GM13976 (cell line): ENCODE measurements at places on chromosomes 3 and 15.

DNA sequence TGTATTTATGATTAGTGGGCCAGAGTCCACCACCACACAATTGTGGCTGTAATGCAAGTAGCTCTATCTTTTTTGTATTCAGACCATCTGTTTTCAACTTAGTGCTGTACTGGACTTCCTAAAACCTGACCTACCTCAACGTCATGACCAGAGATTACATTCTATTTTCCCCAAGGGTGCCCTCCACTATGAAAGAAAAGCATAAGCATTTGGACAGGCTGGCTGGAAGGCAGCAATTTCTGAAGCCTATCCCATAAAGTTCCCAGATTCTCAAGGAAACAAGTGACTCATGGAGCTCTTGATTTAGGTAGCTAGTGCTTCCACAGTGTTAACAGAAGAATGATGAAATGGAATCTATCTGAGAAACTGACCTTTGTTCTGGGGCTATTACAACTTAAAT, 75.8 kb downstream of the COL8A1 start:
- DNase-seq: no peak

GRCh38 chr3:148510116-148510515, 187.6 kb upstream of the AGTR1 start:
- no peak for DNase-seq

DNA sequence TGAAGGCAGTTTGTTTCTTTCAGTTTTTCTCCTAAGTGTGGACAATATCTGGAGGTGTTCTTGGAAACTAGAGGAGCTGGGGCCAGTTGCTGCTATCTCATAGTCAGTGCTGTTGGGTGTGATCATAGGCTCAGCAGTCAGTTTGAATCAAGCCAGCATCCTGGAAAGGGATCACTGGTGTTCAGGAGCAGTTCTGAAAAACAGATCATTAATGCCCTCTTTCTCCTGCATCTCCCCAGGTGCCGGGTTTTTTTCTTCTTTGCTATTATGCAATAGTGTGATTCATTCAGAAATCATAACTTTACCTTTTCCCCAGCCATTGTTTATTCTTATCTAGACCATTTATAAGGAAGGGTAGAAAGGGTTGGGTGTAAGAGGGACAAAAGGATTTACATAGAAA, 24.0 kb downstream of the LNP1 start:
- DNase-seq: no peak

- DNase-seq: no peak
Measured at GRCh38 chr3:64548200-64548889, 139.5 kb downstream of the ADAMTS9 start.

DNA sequence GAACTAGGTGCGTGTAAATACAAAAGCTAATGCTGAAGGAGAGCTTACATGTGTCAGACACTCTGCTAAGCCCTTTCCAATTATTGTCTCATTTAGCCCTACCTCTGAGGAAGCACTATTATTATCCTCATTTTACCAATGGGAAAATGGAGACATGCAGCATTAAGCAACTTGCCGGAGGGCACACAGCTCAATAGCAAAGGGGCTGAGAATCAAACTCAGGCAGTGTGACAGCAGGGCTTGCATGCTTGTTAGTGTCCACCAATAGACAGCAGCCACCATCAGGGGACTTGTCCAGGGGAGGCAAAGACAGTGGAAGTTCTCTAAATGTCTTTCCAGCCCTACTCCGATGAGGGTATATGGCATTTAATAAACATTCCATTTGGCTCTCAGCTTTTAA, 548.6 kb downstream of the MAGI1 start:
- DNase-seq: no peak

GRCh38 chr3:115659253-115660220, 36.2 kb downstream of the GAP43 start:
- DNase-seq: peak; percentile 34

- DNase-seq: no peak
Measured at GRCh38 chr15:101325263-101326025, 30.4 kb upstream of the SNRPA1 start.

DNA sequence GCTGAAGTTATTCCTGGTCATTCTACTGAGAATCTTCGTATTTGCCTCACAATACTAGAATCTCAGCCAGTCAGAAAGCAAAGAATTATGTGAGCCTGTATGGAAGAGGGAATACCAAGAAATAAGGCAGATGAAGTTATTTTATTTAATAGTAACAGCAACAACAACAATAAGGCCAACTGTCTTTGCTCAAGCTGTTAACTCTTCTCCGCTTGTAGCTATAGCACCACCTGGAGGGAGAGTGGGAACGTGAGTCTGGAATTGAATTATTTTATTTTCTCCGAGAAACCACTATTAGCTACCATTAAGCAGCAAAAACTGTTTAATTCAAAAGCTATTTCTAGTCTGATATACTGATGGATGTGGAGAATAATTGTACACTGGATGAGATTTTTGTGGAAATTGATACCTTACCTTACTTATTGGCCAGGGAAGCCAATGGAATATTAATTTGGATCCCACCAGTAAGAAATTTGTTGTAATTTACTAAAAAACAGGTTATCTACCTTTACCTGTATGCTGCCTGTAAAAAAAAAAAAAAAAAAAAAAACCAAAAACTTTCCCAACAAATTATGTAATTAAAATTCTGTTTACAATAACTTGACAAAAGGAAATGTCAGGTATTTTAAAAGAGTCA, 50.1 kb downstream of the CALML4 start:
- DNase-seq: peak; percentile 13

DNA sequence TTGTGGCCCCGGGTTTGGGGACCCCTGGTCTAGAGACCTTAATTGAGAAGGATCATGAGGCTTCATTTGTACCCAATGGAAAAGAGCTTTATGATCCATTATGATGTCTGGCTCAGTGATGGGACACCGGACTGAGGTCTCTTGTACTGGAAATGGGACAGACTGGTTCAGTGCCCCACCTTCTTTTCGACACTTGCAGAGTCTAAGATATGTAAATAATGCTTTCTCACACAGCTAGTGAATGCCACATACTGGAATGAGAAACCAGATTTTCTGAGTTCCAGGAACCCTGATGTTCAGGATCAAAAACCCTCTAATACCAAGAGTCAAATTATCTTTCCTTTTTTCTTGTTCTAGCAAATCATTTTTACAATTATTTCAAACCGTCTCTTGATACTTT, 116.3 kb upstream of the ARPP21 start:
- DNase-seq: no peak

DNA sequence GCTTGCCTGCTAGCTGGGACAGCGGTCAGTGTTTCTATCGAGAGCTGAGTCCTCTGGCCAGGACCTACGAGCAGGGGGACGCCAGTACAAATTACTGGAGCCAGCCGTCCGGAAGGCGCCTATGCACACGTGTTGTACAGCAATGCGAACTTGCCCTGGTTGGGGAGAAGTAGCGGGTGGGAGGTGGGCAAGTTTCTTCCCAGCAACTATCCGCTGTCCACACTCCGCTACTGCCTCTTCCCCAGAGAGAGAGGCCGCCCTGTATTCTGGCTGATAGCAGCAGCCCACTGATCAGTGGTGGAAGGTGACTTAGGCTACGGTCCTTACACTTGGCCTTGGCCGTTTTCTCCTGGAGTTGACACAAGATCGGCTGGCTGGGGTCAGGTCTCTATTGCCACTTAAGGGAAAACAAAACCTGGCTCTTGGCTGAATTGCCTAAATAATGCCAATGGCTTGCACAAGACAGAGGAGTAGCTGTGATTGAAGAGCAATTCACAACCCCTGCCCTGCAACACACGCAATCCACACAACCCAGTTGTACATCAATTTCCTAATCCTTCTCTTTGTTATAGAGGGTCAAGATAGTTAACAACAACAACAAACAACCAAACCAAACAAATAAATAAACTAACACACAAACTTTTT, 12.8 kb upstream of the SHC4 start:
- DNase-seq: no peak

- no peak for DNase-seq
Measured at GRCh38 chr15:50940506-50940905, 32.0 kb downstream of the AP4E1 start.

DNA sequence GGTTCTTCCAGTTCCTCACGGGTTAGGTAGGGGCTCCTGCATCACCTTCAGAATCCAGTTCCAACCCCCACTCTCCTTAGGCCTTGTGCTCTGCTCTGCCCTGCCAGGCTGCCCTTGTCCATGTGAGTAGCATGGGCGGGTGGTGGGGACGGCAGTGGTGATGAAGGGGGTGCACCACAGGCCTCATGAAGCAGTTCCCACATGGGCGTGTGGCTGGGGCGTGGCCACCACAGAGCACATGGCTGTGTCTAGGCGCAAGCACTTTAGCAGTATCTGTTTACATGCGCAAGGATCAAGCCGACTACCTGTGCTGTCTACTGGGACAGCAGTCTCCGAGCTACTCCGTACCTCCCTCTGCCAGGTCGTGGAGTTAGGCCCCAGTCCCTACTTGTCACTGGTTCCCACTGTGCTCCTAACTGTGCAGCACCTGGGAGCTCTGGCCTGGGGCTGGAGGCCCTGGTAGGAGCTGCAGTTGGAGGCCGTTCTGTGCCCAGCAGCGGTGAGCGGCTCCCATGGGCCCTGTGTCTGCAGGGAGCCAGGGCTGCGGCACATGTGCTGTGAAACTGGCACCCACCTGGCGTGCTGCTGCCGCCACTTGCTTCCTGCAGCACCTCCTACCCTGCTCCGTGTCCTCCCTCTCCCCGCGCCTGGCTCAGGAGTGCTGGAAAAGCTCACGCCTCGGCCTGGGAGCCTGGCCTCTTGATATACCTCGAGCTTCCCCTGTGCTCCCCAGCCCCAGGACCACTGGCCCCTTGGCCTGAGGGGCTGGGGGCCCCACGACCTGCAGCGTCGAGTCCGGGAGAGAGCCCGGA, 53.5 kb downstream of the PLXNA1 start:
- no peak for DNase-seq

DNA sequence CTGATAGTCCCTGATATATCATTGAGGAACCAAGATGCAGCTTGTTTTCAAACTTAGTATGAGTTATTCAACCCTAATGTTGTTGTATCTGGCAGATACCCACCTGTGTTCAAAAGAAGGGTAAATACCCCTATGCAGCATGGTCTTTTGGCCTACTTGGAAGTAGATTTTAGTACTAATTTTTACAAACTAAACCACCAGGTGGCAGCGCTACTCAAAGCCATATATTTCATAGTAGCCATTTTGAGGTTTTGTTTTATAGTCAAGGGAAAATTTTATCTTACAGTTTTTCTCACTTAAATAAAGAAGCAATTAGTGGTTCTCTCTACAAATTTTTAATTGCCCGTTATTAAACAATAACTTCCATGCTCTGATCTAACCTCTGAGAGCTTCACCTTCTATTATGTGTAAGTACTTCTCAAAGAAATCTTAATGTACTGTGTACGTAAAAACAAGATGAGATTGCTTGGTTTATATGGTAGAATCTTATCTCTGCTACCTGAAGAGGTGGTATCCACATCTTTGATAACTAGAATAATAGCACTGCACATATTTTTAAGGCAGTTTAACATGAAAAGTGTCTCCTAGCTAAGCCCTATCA, 31.5 kb upstream of the MLF1 start:
- no peak for DNase-seq

GRCh38 chr3:13541691-13542090, 7.2 kb upstream of the FBLN2 start:
- no peak for DNase-seq

DNA sequence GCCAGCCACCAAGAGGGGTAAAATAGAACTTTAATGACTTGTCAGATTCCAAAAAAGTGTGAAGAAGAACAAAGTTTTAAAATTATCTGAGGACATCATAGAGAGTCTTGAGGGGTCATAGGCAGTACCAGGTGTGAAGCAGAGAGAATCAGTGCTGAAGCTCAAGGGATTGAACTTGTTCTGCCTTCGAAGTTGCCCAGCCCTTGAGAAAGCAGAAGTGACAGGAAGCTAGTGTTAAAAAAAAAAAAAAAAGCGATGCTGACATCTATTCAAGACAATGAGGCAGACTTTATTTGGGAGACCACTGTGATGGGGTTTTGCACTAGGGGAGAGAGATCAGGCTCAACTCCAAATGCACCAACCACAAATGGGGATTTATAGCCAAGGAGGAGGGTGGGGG, 21.8 kb downstream of the FBXO22 start:
- DNase-seq: no peak

- DNase-seq: no peak
Measured at GRCh38 chr15:48868023-48868422, 9.9 kb upstream of the EID1 start.

DNA sequence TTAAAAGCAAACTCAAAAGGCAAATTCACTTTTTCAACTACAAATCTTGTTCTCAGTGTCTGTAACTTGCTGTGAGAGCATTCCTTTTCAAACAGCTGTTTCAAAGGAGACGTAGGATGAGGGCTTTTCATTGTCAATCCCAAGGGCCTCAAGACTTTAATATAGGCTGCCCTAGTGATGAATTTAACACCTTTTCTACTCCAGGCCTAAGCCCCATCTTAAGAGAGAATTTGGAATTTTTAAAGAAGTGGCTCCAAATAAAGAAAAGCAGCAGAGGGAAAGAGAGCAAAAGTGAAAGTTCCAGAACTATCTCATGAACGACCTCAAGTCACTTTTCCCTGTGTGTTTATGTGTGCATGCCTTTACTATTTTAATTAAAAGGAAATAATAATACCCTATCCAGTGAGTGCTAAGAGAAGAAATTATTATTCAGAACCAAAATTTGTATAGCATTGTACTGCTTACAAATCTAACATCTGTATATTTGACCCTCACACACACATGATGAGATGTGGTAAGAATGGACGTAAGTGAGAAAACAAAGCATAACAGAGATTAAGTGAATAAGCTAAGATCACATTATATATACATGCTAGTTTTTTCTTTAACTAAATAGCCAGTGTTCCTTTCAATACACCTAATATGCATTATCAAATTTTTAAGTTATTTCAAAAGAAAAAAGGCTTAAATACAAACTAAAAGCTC, 196.4 kb downstream of the VGLL3 start:
- no peak for DNase-seq

DNA sequence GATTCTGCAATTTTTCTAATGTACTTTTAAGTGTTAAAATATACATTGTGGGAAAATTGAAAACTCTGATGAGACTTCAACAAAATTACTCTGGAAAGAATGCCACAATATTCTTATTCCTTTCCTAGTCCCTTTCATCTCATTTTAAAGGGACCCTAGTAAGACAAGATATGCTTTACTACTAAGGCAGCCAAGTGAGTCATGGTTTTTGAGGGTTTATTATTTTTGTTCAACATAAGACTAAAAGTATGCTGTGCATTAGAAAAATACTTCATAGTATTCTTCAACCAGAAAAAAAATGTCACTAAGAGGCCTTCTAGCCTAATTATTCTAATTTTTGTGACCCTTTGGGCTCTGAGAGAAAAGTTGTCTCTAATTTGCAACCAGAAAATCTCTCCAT, 7.4 kb downstream of the IL12A start:
- DNase-seq: no peak
